ENCODE measurements at places on chromosomes 7 and 10.

DNA sequence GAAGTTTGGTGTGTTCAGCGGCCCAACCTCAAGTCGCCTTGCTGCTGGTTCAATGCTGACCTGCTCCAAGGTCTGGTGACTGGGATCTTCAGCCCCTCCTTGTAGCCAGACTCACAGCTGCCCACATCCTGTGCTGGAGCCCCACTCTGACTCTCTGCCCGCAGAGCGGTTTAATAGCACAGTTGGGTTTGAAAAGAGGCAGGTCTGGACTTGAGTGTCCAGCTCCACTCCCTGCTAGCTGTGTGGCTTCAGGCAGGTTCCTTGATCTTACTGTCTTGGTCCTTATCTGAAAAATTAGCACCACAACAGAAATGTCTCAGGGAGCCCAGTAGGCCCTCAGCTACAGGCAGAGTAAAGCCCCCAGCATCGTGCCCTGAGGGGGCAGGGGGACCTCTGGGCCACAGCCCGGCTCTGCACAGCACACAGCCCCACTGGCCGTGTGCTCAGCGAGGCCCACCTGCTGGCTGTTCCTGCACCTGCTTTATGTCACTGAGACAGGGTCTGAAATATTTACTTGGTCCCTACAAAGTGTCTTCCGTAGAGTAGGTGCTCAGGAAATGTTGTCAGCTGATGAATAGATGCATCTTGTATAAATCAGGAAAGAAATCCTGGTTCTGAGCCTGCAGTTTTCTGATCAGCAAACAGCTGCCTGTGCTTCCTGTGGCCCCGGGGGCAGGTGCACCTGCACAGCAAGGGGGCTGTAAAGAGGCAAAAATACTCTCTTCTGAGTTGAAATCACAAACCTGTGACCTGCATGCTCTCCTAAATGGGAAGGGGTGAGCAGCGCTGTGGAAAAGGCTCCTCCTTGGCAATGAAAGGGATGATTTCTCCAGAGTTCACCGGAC lies 155.5 kb downstream of the SVIL start:
- DNase-seq: no peak

DNA sequence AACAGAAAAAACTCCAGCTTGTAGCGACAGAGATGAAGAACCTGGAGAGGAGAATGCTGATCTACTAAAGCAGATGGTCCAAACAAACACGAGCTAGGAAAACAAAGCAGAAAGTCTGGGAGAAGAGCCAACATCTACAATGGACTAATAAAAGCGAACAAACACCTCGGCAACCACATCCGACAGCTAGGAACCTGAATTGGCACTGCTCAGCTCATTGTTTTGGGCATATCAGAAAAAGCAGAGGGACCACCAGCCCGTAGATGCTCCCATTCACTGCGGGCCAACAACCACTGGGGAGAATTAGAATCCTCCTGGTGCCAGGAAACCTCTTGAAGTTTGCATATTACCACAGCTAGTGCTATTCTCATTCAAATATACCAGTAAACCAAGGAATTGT lies 204.7 kb downstream of the NXPH1 start:
- DNase-seq: no peak

DNA sequence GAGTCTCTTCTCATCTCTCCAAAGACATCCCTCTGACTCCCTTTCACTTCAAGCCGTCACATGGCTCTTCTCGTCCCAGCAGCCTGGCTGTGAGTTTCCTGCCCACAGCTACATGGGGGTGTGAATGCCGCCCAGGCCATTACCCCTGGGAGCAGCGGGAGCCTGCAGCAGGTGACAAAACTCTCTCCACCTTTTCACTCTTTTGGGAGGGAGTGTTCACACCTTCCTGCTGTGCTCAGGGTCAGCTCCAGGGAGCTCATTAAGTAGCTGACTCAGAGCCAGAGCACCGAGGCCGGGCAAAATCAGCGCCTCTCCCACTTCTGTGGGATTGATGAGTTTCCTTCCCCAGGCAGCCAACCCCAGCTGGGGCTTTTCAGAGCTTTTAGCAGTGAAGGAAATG lies 271.3 kb downstream of the TYW1 start:
- no peak for DNase-seq

GRCh38 chr10:129090618-129091366 lies 376.2 kb upstream of the MGMT start:
- peak; percentile 18 for DNase-seq

DNA sequence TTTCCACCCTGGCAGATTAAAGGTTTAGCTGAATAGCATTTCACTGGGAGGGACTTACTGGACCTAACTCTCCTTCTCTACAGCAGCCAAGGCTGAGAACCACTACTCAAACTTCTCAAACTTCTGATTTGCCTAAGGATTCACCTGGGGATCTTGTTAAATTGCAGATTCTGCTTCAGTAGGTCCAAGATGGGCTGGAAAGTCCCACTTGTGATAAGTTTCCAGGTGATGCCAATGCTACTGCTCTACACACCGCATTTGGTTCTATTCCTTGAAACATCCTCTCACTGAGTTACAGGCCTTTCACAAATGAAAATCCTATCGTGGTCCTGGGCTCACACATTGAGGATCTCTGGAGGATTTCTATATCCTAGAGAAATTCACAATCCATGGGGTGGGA lies 147.9 kb downstream of the CHCHD3 start:
- DNase-seq: no peak
